ENCODE measurements at places on chromosomes 5 and 9.

- peak; percentile 45 for DNase-seq
Measured at GRCh38 chr9:77386187-77386586, 208.9 kb downstream of the VPS13A start.

GRCh38 chr5:80784451-80784850, 129.7 kb upstream of the DHFR start:
- DNase-seq, result no peak

DNA sequence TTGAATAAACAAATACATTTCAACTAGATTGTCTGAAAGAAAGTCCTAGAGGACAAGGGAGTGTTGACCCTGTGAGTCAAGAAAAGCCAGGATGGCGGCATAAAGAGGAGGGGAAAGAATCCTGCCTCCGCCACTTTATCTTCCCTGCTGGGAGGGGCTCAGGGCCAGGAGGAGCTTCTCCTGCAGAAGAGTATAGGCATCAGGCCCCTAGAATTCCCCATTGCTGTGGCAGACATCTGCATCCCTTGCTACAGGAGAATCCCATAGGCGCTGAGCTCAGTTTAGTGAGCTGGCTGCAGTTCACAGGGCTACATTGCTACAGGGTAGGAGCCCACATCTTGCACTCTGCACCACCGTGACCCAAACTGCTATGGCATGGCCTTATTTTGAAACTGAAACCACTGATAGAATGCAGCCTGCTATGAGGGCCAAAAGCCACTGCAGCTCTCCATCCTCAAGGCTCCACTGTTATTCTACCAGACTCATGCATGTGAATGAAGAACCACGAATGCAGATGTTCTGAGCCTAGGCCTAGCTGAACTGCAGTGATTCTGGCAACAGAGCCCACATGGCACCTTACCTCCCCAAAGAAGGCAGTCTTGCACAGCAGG, 941.4 kb upstream of the CTNND2 start:
- no peak for DNase-seq

DNA sequence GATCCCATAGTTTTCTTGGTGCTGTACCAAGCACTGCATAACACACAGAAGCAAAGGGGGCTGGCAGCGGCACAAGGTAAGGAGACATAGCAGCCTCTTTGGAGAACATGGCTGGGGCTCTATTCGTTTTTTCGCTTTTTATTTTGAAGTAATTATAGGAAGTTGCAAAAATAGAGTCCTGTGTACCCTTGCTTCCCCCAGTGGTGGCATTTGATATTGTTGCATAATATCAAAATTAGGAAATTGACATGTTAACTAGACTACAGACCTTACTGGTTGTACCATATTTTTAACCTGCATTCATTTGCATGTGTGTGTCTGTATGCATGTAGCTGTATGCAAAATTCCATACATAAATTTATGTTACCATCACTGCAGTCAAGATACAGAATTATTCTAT, 6.6 kb upstream of the UBQLN1 start:
- DNase-seq, result no peak

DNA sequence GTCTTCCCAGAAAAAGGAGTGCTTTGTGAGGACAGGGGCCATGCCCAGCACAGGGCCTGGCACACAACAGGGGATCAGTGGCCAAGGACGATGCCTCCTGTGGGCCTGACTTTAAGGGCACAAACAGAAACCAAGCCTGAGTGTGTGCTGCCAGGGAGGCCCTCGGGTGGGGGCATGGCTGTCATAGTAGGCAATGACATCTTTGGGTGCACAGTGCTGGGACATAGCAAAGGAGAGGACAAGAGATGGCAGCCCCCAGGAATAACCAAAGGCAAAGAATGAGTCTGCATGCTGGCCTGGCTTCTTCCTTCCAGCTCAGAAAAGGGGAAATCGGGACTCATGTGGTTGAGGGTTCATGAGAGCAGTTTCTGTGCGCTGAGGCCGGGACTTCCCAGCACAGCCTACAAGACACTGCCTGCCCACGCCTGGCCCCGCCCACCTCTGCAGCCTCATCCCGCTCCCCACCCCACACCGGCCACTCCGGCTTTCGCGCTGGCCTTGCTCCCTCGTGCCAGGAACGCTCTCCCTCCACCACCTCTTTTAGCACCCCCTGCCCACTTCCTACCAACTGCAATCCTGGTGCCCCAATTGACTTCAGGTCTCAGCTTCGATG, 13.8 kb upstream of the LHX2 start:
- peak; percentile 34 for DNase-seq

DNA sequence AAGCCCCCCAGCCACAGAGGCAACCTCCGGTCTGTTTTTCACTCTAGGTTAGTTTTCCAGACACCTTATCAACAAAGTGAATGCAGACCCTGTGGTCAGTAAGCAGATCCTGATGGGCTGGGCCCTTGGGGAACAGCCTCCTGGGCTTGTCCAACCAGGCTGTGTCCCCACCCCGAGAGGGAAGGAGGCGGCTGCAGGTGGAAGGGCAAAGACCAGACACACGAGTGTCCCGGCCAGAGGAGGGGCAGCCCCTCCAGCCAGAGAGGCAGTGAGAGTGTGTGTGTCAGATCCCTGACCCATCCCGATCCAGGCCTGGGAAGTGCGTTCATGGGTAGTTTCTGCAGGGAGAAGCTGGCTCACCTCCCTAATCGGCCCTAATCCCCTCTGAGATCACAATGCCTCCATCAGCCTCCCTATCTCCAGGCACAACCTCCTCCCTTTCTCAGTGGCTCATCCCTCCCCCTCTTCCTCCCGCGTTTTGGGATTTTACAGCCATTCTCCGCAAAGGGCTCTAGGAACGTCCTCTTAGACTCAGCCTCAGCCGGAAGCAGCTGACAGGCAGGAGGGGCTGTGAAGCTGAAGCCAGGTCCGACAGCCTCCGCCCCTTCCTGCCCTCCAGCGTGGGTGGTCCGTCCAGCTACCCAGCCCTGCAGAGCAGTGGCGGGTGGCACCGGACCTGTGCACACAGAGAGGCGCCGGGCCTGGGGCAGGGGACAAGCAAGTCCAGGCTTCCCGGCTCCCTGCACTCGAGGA, 9.7 kb downstream of the SLC12A7 start:
- DNase-seq, result peak; percentile 27

GRCh38 chr5:148746826-148747535, 79.4 kb upstream of the ADRB2 start:
- no peak for DNase-seq

DNA sequence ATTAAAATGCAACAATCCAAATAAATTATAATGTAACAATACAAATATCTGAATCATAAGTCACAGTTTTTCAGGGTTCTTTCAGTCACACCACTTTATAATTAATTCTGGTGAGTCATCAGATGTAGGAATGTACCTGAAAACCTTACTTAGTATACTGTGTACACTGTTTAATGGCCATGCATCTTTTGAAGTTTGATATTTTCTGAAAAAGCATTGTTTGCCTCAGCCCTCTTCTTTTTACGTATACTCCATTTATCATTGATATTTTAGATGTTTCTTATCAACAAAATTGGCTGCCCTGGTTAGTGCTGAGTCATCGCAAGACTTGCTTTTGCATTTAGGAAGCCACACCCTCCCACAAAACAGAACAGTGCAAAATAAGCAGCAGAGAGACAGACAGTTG, 218.6 kb downstream of the PJA2 start:
- DNase-seq, result peak; percentile 77

GRCh38 chr9:131675437-131676022, 64.3 kb downstream of the RAPGEF1 start:
- DNase-seq, result no peak

GRCh38 chr9:3464033-3464638, 61.7 kb downstream of the RFX3 start:
- peak; percentile 57 for DNase-seq

DNA sequence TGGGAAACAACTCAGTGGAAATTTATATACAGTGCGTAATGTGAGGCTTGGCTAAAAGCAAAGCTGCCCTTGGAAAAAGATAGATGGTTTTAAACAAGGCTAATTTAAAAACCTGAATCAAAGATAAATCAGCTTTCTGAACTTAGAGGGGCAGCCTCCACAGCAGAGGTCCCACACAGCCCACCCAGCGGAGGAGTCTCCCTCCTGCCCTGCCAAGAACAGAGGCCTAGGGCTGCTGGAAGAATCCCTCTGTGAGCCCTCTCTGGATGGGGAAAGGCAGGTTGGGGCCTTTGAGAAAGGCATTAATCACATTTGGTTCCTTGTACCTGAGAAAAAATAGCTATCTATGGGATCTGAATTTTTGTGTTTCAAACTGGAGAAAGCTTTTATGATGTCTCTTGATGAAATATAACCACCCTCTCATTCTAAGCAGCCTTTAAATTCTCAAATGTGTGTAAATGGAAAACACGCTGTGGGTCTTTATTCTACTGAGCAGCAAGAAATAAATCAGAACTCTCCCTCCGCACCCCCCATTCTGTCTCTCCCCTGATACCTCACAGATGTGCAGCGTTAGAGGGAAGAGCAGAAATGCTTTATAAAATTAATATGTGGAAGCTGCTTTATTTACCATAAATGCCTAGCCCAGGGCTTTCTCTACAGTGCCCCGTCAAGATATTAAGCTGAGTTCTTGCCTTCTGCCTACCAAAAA, 329.2 kb downstream of the EFNA5 start:
- DNase-seq, result no peak

- DNase-seq, result peak; percentile 54
Measured at GRCh38 chr9:112421771-112422222, 41.9 kb downstream of the HSDL2 start.

- DNase-seq, result no peak
Measured at GRCh38 chr9:113646491-113646890, 183.0 kb downstream of the RGS3 start.

DNA sequence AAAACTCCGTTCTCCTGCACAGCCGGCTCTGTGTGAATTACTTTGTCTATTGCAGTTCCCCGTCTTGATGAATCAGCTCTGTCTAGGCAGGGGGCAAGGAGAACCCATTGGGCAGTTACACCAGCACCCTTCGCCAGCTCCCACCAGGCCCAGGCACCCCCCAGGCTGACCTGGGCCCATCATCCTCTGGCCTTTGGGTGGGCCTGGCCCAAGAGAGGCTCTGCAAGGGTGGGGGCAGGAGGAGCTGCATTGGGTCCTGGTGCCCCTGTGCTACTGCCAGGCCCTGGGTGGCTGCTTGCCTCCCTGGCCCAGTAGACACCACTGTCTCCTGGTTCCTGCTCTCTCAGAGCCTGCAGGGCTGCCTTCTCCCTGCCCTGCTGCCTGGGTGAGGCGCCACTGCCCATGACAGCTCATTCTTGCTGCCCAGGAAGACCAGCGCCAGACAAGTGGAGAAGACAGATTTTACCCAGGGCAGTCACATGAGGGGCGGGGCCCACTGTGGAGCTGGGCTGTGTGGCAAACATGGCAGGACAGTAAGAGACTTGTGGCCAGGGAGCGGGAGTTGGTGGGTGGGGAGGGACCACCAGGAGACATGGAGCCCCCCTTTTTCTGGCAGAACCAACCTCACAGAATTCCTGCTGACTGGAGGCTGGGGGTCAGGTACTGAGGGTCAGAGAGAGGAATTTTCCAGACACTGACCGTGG, 67.2 kb downstream of the MRPL36 start:
- no peak for DNase-seq

GRCh38 chr5:159866093-159866492, 50.2 kb upstream of the ADRA1B start:
- no peak for DNase-seq

DNA sequence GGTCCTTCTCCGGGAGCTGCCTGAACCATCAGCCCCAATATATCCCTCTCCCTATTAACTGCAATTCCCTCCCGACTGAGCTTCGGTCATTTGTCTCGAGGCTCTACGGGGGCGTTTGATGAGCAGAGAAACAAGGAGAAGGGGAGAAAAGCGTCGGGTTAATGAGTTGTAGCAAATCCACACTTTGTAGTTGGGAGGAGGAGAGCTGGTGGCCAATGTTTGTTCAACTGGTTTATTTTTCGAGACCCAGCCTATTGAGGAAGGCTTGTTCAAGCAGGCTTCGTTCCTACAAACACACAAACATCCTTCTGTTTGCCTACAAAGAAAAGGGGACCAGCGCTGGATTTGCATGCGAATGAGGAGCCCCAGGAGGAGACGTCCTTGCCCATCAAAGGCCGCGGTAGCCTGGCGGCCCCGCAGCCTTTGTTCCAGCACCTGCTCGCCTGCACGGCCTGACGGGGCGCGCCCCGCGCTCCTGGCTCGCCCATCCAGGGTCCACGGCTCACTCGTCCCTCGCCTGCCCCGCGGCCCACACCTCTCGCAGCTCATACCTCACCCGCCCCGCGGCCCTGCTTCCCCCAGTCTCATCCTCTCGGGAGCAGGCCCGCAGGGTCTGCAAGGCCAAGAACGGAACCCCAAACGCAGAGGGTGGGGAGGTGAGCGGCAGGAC, 4.6 kb downstream of the FOXD1 start:
- no peak for DNase-seq

DNA sequence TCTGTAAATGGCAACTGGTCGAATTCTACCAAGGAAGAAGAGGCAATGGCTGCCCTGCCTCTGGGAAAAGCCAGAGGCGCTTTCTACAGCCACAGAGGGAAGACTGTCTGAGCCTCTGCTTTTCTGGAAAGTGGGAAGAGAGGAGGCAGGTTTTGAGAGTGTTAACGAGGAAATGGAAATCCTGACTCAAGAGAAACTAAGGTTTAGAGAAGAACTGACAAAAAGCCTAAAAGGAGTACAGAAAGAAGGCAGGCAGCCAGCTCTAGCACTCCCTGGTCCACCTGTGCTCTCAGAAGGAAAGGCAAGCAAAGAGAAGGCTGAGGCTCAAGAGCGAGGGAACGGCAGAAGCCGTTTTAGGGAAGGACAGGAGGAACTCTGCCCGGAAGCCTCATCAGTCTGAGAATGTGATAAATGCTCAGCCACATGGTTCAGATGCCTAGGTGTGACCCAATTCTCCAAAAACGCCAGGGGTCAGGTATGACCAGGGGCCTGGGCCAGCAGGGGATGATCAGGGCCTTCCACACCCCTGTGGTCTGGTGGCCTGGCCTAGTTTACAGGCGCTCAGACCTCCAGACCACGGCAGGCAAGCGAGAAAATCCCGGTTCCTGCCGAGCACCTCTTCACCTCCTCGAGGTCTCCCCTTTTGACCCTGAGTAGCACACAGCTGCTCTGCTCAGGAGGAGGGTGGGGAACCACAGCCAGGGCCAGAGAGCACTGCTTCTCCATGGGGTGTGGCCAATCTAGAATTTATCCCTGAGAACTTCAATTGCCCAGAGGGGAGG, 79.9 kb upstream of the FBXW11 start:
- DNase-seq, result no peak

DNA sequence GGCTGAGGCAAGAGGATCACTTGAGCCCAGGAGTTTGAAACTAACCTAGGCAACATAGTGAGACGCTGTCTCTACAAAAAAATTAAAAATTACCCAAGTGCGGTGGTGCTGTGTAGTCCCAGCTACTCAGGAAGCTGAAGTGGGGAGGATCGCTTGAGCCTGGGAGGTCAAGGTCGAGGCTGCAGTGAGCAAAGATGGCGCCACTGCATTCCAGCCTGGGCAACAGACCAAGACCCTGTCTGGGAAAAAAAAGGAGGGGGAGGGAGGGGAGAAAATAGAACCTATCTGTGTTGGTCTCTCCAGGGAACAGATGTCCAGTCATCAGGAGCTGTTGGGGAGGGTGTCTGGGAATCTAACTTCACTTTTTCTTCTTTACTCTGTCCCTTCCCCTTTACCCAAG, 24.3 kb downstream of the MAT2B start:
- DNase-seq, result no peak

DNA sequence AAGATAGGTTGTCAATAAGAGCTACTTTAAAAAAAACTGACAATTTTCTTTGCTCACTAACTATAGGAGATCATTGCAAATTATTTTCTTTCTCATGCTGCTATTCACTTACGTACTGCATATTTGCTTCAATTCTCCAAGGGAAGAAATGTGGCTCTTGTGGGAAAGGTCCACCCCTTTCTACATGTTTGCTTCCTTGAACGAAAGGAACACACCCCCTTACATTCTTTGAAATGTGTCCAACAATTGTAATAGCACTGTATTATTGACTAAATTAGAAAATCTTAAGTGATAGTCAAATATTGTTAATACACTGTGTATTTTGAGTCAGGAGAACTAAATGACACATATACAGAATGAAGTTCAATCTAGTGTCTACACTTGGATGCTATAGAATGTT, 5.2 kb downstream of the MEF2C start:
- DNase-seq, result no peak
